H7 (cell line): ENCODE measurements at places on chromosomes 11 and 22. TPM values are rescaled to one million over a fixed set of nuclear protein-coding genes. Genes with fewer than 3 reads are reported as not detected.

DNA sequence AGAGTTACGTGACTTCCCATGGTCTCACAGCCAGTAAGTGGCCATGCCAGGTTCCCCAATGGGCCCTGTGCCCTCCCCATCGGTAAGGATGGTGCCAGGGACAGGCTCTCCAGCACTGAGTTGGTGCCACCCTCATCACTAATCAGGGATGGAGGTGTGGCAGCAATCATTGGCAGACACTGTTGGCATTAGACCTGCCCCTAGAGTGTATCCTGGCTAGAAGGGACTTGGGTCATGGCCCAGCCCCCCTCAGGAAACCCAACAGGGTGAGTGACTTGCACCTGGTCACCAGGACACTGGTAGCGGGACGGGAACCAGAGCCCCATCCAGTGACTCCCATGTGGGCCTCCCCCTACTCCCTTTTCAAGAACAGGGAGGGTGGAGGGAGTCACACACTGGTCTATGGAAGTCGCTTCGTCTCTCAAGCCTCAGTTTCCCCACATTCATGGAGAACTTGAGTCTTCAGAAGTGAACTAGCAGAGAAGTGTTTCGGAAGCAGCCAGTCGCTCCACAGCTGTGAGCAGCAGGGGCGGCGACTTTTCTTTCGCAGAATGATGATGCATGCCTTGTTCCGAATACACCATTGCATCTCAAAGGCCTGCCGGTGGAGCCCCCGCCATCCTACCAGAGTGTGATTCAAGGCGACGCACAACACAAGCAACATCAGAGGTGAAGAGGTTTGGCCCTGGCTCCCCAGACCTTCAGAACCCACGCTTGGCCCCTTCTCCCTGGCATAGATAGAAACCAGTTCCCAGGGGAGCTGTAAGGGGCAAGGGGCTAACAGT is 12.9 kb downstream of the MS4A10 start:
- no peak for DNase-seq

The PNPLA3 gene
- total RNA-seq = 10.7 and 15.0 TPM in 2 replicates

DNA sequence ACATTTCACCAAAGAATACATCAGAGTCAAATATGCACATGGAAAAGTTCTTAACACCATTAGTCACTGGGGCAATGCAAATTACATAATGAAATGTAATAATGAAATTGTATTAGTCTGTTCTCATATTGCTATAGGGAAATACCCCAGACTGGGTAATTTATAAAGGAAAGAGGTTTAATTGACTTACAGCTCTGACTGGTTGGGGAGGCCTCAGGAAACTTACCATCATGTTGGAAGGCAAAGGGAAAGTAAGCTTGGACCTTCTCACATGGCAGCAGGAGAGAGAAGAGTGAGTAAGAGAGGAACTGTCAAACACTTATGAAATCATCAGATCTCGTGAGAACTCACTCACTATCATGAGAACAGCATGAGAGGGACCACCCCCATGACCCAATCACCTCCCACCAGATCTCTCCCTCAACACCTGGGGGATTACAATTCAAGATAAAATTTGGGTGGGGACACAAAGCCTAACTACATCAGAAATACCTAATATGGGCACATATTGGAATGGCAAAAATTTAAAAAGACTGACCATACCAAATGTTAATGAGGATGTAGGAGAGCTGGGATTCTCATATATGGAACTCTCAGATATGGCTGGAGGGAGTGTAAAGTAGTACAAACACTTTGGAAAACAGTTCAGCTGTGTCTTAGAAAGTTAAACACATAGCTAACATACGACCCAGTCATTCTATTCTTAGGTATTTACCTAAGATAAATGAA is 65.1 kb upstream of the CD44 start:
- DNase-seq = no peak

GRCh38 chr11:108958368-108959104 is 293.7 kb downstream of the DDX10 start:
- DNase-seq = no peak

DNA sequence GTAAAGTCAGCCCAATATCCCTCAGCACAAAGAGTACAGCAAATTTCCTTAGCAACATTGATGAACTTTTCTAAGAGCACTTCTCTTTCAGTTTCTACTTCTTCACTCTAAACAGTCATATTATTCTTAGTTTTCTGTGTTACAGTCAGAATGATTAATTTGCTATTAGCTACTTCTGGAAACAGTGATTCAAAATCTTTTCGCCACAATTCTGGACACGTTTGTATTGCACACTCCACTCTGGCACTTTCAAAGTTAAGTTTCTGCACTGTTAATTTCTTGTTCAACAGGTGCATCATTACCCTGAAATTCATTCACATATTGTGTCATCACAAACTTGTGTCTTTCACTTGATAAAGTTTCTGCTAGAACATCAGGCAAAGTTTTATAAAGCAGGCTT is 22.5 kb downstream of the ABTB2 start:
- DNase-seq = no peak
